Activated CD8-positive, alpha-beta T cell treated with anti-CD3 and anti-CD28 coated beads for 36 hours (primary cell): ENCODE measurements at places on chromosomes 7 and 10. TPM values are rescaled to one million over a fixed set of nuclear protein-coding genes. Genes with fewer than 3 reads are reported as not detected.

FAM25G gene
- total RNA-seq = not detected

PLCE1 gene
- not detected for total RNA-seq

GRCh38 chr10:60238759-60239100 lies 150.9 kb downstream of the ANK3 start:
- DNase-seq = no peak

GRCh38 chr10:110372656-110373055 lies 67.9 kb upstream of the SMNDC1 start:
- DNase-seq = no peak
